ENCODE measurements at places on chromosomes 2 and 18. TPM values are rescaled to one million over a fixed set of nuclear protein-coding genes. Genes with fewer than 3 reads are reported as not detected.

REG1B gene
- not detected for total RNA-seq

ABCG5 gene
- not detected for total RNA-seq

SPOPL gene
- total RNA-seq: 56.1 TPM

CFC1 gene
- total RNA-seq: not detected

REG3G gene
- not detected for total RNA-seq

FEV gene
- not detected for total RNA-seq

GPR17 gene
- total RNA-seq: not detected

SLC8A1 gene
- 51.2 TPM for total RNA-seq

PROKR1 gene
- under 0.01 TPM for total RNA-seq

ATP8B1 gene
- total RNA-seq: not detected

SLC14A1 gene
- 2.5 TPM for total RNA-seq

REG3A gene
- total RNA-seq: not detected

ARHGAP15 gene
- total RNA-seq: 334 TPM
